ENCODE measurements at places on chromosomes 5 and 9.

DNA sequence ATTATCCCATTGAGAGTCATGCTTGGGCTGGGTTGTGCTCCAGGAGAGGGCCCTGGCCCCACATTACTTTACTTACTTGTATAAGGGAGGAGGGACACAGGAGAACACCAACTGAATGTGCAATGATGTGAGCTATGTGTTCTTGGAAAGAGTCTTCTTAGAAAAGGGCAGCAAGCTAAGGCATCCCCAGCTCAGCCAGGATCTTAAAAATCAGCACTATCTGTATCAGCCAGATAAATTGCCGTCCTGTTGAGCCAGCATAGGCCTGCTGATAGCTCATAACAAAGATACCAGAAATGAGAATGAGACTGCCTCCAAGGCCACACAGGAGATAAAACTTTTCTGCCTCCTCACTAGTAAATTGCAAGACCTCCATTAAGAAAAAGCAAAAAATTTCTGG is 357.5 kb downstream of the CAAP1 start:
- no peaks in the 10 kb centered on the region for H3K4me1 ChIP-seq
- no peaks in the 10 kb centered on the region for H3K36me3 ChIP-seq
- no peaks in the 10 kb centered on the region for H3K27me3 ChIP-seq

DNA sequence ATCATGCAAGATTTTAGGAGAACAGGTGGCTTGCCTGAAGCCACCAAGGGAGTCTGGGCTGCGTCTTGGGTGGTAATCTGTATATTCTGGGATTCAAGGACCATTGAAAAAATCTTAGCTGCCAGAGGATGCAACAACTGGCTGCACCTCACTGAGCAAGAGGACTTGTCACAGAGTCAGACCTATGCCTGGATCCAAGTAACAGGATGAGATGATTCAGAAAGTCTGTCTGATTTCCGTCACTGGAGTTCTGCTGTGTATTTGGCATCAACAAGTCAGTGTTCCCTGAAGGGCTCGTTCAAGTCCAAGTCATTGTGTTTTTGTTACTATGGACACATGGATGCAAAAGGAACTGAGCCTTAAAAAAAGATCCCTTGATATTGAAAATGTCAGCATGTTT is 37.8 kb upstream of the CARTPT start:
- H3K27ac ChIP-seq: no peak overlapping the region
- no peak for DNase-seq
- H3K4me3 ChIP-seq: no peak overlapping the region
- peaks cover 4% of the 10 kb centered on the region for H3K4me1 ChIP-seq
- peaks cover 45% of the 10 kb centered on the region for H3K27me3 ChIP-seq

- DNase-seq: no peak
- H3K4me1 ChIP-seq: no peaks in the 10 kb centered on the region
- no peak overlapping the region for H3K27ac ChIP-seq
- H3K27me3 ChIP-seq: no peaks in the 10 kb centered on the region
- no peaks in the 10 kb centered on the region for H3K36me3 ChIP-seq
These were observed 1066.3 kb upstream of the NUDT12 start for GRCh38 chr5:104628911-104629310.

DNA sequence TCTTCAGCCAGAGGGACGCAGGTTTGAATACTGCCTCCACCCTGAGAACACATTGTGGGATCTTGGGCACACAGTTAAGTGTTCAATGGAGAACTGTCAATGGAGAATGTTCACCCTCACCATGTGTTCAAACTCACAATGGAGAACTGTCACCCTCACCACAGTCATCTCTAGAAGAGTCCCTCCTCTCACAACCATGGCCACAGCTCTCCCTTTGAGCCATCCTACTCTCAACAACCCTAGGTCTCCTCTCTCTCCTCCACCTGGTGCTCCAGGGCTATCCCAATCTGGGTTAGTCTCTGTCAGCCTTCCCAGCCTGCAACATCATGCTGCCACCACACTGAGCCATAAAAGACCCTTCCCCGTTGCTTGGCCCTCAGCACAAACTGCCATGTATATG is 36.3 kb upstream of the HAND1 start:
- peaks cover 52% of the 10 kb centered on the region for H3K27me3 ChIP-seq

DNA sequence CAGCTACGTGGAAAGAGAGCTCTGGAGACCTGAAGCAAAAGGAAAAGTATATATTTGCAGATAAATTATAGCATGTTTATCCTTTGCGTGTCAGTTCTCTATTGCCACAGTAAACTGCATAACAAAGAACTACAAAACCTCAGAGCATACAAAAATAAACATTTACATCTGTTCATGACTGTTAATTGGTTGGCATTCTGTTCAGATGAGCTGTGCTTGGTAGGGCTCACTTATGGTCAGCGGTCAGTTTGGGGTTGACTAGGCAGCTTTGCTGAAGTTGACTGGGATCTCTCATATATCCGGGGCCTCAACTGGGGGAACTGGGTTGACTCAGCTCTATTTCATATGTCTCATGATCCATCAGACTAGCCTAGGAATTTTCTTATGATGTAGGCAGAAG is 257.7 kb downstream of the TLE1 start:
- H3K27me3 ChIP-seq: no peaks in the 10 kb centered on the region
- H3K27ac ChIP-seq: no peak overlapping the region
- DNase-seq: no peak
- H3K4me1 ChIP-seq: no peaks in the 10 kb centered on the region
- H3K36me3 ChIP-seq: no peaks in the 10 kb centered on the region

- H3K27me3 ChIP-seq: no peaks in the 10 kb centered on the region
- peaks cover 53% of the 10 kb centered on the region for H3K4me1 ChIP-seq
- H3K36me3 ChIP-seq: peaks cover 29% of the 10 kb centered on the region
- no peak overlapping the region for H3K27ac ChIP-seq
These were observed 3.1 kb downstream of the RNF38 start for GRCh38 chr9:36396985-36397384.

GRCh38 chr9:37820142-37820541 is 19.5 kb downstream of the DCAF10 start:
- peaks cover 38% of the 10 kb centered on the region for H3K36me3 ChIP-seq
- H3K27me3 ChIP-seq: no peaks in the 10 kb centered on the region
- DNase-seq: no peak
- no peak overlapping the region for H3K27ac ChIP-seq
- H3K4me1 ChIP-seq: peaks cover 3% of the 10 kb centered on the region

DNA sequence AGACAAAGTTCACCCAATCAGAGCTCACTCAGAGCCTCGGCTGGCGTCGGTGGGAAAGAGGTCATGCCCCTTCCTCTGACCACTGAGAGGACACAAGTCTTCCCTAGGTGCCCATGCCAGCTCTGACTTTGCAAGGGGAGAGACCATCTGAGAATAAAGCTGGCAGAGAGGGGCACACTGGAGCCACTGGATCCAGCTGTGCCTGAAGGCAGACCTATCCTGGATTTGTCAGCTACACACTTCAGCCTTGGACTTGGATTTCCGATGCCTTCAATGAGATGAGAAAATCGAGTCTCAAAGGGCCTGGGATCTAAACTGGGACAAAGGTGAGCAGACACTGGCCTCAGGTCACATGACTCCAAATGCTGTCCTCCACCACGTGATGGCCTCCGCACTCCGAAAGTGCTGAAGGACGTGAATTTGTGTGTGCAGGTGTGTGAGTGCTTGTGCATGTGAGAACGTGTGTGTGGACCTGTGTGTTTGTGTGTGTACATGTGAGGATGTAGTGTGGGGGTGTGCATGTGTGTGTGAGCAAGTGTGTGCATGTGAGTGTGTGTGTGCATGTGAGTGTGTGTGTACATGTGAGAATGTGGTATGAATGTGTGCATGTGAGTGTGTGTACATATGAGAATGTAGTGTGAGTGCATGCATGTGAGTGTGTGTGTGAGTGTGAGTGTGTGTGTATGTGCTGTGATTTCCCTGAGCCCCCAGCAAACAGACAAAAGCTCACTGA is 37.9 kb downstream of the BARX1 start:
- no peak for DNase-seq
- H3K4me1 ChIP-seq: no peaks in the 10 kb centered on the region
- H3K27me3 ChIP-seq: no peaks in the 10 kb centered on the region
- H3K27ac ChIP-seq: no peak overlapping the region
- H3K4me3 ChIP-seq: no peak overlapping the region

DNA sequence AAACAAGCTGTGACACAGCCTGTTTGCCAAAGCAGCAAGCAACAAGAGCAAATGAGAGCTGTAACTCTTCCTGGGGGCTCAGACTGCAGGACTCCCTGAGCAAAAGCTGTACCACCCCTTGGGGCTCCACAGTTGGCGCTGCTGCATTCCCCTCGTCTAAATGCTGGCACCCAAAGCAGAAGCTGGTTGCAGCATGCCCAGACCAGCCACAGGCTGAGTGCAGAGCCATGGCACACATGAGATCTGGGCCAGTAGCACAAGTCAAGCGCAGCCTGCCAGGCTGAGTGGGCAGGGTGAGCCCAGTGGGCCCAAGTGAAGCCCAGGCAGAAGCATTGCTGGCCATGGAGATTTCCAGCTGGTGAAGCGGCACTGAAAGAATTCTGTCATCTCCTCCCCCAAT is 157.3 kb upstream of the GRAMD2B start:
- no peaks in the 10 kb centered on the region for H3K27me3 ChIP-seq
- H3K4me3 ChIP-seq: no peak overlapping the region
- H3K4me1 ChIP-seq: no peaks in the 10 kb centered on the region

DNA sequence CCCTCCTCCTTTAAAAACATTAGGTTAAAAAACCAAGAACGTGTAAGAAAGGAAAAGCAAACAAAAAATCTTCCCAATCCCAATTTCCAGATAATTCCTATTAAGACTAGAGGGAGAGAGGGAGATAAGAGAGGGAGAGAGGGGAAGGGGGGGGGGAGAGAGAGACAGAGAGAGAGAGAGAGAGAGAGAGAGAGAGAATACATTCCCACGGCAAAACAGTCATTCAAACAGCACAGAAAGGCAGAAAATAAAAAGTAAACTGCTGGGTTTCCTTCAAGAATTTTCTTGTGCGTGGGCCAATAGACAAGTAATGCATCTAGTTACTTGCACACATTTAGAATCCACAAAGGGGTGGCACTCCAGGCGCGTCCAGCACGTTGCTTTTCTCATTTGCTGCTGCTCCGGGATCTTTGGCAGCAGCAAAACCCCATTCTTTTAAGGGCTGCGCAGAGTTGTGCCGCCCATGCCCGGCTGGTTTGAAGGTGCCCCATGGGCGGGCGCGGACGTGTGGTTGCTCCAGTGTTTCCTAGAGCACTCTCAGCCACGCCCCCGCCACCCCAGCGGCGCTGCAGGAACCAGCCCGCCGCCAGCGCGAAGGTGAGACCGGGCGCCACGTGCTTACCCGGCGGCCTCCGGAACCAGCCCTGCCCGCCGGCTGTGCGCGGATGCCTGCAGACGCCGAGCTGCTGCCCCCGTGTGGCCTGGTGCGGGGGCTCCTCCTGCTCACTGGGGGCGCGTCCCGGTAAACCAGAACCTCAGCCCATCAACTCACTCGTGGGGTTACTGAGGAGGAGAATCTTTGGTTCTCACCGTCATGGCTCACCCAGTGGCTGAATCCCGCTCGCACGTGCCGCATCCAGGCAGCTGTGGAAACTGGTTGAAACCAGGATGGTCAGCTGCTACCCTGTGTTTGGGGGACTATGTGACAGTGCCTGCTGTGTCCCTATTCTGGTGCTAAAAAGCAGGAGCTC is 44.6 kb downstream of the STC2 start:
- peaks cover 65% of the 10 kb centered on the region for H3K27me3 ChIP-seq
- peak; percentile 73 for DNase-seq
- H3K4me1 ChIP-seq: peaks cover 15% of the 10 kb centered on the region

DNA sequence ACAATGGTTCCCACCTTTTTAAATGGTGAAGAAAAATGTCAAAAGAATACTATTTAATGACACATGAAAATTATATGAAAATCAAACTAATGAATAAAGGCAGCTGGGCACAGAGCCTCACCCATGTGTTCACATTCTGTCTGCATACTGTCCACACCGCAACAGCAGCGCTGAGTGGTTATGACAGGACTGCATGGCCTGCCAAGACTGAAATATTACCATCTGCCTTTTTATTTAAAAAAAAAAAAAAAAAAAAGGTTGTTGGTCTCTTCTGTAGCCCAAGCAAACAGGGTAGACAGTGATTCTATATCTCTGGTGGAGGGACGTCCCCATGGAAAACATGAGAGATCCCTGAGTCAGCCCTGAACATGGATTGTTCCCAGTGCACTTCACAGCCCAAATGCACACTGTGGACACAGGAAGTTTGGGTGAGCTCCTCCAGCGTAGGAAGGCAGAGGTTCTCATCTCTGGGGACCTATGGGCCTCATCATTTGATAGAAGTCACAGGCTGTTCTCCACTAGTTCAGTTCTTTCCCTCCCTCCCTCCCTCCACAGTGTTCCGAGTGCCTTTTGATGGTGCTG is 44.9 kb upstream of the SHC3 start:
- no peak overlapping the region for H3K4me3 ChIP-seq
- no peak for DNase-seq
- H3K27ac ChIP-seq: no peak overlapping the region
- no peaks in the 10 kb centered on the region for H3K36me3 ChIP-seq
- H3K27me3 ChIP-seq: peaks cover 37% of the 10 kb centered on the region
- no peaks in the 10 kb centered on the region for H3K4me1 ChIP-seq

DNA sequence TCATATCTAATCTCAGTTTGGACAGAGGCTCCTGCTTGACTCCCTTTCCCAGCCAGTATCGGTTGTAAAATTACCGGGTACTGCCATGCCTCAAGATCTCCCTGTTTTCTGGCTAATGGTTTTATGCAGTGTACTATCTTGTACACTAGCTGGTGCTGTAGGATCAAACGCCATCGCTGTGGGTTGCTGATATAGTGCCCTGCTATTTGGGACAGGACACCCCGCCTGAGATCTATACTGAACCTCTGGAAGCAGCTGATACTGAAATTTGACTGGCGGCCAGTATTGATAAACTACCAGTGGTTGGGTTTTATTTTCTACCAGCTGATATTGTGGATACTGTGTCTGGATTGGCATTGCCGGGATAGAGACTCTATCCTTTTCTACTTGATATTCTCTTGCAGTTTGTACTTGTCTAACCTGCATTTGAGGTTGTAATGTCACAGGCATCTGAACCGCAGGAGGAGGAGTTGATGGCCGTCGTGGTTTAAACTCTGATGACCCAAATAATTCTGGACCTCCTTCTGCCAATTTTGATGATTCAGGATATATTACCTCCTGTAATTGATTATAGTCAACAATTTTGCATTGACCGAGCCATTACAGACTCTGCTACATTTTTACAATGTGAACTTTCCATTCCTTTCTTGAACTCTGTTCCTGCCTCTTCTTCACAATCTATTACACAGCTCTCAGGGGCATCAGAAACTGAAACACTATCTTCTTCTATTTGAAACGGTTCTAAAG is 112.5 kb upstream of the LARP1 start:
- peaks cover 3% of the 10 kb centered on the region for H3K36me3 ChIP-seq
- peaks cover 13% of the 10 kb centered on the region for H3K4me1 ChIP-seq
- no peak overlapping the region for H3K27ac ChIP-seq
- peaks cover 24% of the 10 kb centered on the region for H3K27me3 ChIP-seq
- H3K4me3 ChIP-seq: no peak overlapping the region

GRCh38 chr5:40653221-40654022 is 26.3 kb upstream of the PTGER4 start:
- H3K4me1 ChIP-seq: peaks cover 74% of the 10 kb centered on the region
- peaks cover 10% of the 10 kb centered on the region for H3K36me3 ChIP-seq
- DNase-seq: no peak
- H3K27me3 ChIP-seq: no peaks in the 10 kb centered on the region
- peak overlapping the region; percentile 96 for H3K27ac ChIP-seq

DNA sequence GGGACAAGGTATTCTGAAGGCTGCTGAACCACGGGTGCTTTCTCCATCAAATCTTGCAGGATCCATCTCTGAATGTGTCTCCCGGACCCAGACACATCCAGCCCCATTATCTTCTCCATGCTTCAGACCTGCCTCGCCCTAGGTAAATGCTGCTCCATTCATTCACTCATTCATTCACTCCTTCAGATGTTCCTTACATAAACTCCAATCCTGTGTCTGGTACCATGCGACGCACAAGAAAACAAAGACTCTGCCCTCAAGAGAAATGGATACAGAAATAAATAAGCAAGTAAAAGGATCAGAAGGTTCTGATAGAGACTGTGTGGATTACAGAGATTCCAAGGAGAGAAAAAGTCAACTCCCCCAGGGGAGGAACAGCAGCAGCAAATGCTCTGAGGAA is 7.9 kb upstream of the PSMB7 start:
- peaks cover 6% of the 10 kb centered on the region for H3K27me3 ChIP-seq
- H3K36me3 ChIP-seq: no peaks in the 10 kb centered on the region
- DNase-seq: no peak
- H3K27ac ChIP-seq: no peak overlapping the region
- H3K4me1 ChIP-seq: peaks cover 18% of the 10 kb centered on the region

Data from activated CD8-positive, alpha-beta memory T cell treated with anti-CD3 and anti-CD28 coated beads, Interleukin-2, amount 10 ng/mL, durations not matched to agents 7 days and 5 days (primary cell).